ENCODE measurements at places on chromosomes 1 and 21.

GRCh38 chr1:107529511-107530149 lies 388.8 kb downstream of the NTNG1 start:
- DNase-seq = no peak

- no peak for DNase-seq
These were observed 13.5 kb downstream of the ADAMTSL4 start for GRCh38 chr1:150562446-150563339.

- no peak for DNase-seq
These were observed 43.7 kb upstream of the CDC42BPA start for GRCh38 chr1:227362039-227362438.

GRCh38 chr1:184635347-184635979 lies 119.2 kb downstream of the EDEM3 start:
- no peak for DNase-seq

GRCh38 chr1:77548285-77548684 lies 134.2 kb downstream of the ZZZ3 start:
- no peak for DNase-seq

GRCh38 chr1:224959115-224959514 lies 29.6 kb downstream of the DNAH14 start:
- no peak for DNase-seq

DNA sequence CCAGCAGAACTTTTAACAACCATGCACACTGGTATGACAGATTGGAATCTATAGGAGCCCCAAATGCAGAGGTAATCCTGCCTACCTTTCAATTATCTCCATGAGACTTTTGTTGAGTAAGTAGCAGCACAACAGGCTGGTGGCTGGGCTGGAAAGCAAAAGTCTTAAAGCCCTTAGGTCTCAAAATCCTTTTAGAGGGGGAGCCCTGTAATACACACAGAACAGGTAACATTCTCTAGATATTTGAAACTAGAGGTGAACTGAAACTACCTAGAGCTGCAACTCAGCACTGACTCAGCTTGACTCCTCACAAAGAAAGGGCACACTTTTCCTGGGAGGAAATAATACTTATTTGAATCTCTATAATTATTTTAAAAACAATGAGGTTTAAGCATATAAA lies 71.5 kb downstream of the CLCA4 start:
- DNase-seq = no peak

DNA sequence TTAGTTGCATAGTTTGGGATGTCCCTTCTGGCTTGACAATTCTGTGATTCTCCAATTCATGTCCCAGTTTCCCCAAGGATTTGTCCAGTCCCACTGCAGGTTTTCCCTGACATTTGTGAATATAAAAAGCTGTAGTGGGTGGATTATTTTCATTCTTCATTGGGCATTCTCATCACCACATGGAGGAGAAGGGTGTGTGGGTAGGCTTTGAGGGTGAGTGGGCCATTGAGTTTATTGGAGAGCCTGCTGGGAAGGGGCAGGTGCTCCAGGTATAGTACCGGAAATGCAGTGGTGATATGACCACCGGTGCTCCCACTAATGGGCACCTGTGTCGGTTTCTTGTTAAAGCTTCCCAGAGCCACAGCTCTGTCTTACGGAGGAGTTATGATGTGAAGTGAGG lies 74.5 kb downstream of the CNIH3 start:
- no peak for DNase-seq

DNA sequence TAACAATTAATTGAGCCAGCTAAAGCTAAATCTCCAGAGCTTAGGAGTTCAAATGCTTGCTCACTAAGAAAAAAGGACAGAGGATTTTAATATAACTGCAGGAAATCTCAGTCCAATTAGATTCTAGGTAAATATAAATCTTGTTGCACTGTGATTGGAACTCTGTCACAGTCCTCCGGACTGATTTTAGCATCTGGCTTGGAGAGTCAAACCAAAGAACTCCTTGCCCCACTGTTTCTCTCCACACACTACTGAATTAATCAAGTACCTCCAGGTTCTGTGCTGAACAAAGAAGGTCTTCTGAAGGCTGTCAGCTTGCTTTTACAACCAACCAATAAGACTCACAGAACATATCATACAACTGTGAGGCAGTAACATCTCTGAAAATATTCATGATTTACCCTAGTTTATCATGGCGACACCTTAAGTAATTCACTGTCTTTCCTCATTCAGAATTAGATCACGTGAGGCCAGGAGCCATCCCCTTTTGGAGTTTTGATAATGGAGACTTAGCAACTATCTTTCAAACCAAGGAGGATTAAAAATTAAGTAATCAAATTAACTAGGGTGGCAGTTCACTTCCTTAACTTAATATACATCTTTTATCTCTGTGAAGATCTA lies 176.0 kb downstream of the RERE start:
- DNase-seq = no peak

- DNase-seq = no peak
These were observed 16.9 kb downstream of the CCDC24 start for GRCh38 chr1:44008259-44008658.

DNA sequence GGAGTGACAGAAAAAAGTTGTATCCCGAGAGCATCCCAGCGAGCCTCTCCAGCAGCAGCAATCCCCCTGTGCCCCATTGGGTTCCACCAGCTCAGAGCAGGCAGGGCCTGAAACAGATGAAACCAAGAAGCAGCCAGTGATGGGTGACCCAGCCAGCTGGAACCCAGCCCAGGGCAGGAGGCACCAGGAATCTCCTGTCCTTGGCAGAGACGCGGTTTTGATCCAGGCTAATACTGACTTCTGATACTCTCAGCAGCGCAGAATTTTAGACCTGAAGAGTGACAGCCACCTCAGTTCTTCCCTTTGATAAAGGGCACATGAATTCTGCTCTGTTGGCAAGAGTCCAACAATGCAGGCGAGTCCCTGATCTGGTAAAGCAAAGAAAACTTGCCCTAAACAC lies 11.4 kb upstream of the OLIG1 start:
- DNase-seq = no peak

DNA sequence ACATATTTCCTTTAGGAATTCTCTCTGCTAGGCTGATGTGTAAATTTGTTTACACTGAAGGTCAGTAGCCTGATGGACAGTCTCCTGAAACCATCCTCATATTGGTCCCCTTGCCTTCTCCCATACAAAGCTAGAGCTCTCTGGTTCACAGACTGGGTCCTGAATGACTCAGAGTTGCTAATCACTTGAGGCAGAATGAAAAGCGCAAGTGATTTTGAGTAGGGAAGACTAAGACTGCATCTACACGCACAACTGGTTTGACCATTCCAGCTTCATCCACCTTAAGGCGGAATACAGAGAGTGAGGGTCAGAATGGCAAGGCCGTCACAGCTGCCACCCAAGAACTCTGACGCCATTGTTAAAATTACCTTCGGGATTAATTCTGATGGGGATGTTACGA lies 70.2 kb upstream of the KIF26B start:
- DNase-seq = no peak

DNA sequence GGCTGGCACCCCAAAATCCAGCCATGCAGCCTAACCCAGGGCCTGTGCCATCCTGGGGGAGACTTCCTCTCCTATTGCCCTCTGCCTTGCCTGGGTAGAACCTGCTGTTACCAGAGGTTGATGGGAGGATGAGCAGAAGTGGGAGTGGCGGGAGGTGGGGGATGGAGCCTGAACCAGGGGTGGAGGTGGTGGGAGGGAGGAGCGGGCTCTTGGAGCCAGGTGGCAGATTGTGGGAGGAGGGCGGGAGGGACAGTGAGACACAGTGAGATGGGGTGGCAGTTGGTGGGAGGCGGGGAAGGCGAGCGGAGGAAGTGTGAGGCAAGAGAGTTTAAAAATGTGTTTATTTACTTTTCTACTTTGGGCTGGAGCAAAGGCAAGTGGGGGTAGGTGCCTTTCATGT lies 87.3 kb downstream of the KCNJ6 start:
- no peak for DNase-seq

GRCh38 chr1:243554686-243555085 lies 295.4 kb downstream of the AKT3 start:
- DNase-seq = no peak

DNA sequence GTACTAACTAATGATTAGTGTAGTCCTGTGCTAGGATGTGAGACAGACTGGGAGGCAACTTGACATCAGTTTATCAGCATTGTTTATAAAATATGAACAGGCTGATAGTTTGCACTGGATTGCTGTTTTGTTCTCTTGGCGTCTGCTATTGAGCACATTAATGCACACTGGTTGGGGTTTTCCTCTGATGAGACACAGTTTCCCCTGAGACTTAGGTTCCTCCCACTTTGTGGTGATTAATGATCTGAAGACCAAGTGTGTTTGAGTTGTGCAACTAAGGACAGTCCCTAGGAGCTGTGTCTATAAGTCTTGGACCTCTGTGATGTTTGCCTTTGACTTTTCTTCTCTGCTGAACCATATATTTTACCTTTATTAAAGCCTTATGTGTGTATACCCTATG lies 1015.4 kb downstream of the AMY1C start:
- DNase-seq = no peak

GRCh38 chr1:226728448-226728847 lies 10.6 kb downstream of the ITPKB start:
- no peak for DNase-seq

- DNase-seq = no peak
These were observed 22.6 kb downstream of the EPHA2 start for GRCh38 chr1:16133007-16133961.

DNA sequence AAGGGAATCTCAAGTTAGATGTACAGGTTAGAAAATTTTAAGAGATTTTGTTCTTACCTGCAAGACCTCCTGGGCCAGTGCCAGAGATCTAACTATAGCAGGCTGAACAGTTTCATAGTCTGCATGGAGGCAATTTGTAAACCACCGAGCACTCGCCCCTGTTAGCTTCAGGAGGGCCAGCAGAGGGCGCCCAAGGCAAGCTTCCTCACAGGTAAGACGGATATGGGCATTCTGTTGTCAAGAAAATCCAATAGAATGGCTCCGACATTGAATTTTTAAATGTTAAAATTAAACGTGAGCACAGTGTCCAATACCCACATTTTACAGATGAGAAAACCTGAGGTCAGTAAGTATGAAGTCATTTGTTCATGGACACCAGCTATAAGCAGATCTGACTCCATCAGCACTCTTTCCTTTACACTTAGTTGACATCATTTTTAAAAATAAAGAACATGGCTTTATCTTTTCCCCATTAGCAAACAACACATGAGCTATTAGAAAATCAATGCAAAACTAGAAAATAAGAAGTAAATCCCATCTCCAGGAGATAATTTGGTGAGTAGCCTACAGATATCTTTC lies 2.2 kb downstream of the REG4 start:
- peak; percentile 52 for DNase-seq

GRCh38 chr1:31702836-31703404 lies 897 bp downstream of the COL16A1 start:
- DNase-seq = no peak

DNA sequence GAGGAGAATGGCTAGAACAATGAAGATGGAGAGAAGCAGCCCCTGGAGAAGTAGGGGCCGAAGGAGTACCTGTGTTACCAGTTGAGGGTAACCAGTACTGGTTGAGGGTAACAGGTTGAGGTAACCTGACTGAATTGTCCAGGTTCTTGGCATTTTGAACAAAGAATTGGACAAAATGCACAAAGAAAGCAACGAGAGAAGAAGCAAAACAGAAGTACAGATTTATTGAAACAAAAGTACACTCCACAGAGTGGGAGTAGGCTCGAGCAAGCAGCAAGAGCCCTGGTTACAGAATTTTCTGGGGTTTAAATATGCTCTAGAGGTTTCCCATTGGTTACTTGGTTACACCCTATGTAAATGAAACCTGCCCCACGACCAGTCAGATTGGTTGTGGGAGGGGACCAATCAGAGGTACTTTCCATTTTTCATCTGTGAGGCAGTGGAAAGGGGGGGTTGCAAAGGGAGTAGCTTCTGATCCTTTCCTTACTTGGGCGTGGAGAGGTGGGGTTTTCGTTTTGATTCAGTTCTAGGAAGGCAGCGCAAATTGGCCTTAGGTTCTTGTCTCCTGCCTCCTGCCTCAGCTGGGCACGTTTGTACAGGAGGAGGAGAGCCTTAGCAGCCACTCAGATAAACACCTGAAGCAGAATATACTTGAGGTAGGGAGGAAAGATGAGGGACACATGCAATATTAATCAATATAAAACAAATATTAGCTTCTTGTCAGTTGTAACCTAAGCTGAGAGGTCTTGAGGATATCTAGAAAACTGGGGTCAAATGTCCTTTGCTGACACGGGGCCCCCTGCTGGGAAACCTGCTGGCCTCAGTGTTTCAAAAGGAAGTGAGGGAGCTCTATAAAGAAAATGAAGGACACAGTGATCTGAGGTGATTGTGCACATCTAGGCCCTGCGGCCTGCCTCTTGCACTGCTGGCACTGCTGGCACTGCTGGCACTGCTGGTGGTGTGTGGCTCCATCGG lies 14.3 kb upstream of the LSM10 start:
- no peak for DNase-seq

- no peak for DNase-seq
These were observed 2.9 kb upstream of the CAMK1G start for GRCh38 chr1:209580577-209580976.

Data from activated T-cell treated with anti-CD3 and anti-CD28 coated beads for 4 hours (primary cell).